ENCODE measurements at places on chromosomes 1 and 21.

GRCh38 chr1:202462342-202463076 is 114.0 kb downstream of the PPP1R12B start:
- DNase-seq: no peak

GRCh38 chr1:186978596-186979556 is 150.1 kb downstream of the PLA2G4A start:
- DNase-seq: no peak

DNA sequence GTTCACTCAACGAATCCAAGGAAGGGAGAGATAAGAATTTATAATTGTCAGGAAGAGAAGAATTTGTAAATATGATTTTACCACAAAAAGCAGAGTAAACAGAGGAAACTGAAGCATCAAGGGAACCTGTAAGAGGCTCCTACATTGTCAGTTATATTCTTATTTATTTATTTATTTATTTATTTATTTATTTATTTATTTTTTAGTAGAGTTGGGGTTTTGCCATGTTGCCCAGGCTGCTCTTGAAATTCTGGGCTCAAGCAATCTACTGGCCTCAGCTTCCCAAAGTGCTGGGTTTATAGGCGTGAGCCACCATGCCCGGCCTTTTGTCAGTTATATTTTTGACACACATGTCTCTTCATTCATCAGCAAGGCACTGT is 47.1 kb downstream of the FCRL3 start:
- DNase-seq: no peak

GRCh38 chr1:92859400-92860039 is 27.7 kb downstream of the RPL5 start:
- no peak for DNase-seq

GRCh38 chr1:189530162-189530561 is 947.5 kb downstream of the BRINP3 start:
- no peak for DNase-seq

DNA sequence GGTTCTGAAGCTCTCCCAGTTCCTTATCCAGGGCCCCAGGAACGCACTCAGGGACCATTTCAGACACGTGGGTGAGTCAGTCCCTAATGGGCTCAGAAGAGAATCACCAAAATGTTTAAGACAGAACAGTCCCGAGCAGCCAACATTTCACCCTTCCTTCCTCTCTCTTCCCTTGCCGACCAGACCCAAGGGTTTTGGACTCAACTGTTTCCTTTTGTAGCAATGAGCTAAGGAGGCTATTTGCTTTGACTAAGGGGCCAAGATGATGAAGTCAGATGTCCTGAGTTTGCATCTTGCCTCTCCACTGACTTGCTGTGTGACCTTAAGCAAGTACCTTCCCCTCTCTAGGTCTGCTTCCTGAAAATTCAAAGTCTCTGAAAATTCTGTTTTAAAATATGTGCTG is 472.3 kb upstream of the VAMP3 start:
- no peak for DNase-seq

DNA sequence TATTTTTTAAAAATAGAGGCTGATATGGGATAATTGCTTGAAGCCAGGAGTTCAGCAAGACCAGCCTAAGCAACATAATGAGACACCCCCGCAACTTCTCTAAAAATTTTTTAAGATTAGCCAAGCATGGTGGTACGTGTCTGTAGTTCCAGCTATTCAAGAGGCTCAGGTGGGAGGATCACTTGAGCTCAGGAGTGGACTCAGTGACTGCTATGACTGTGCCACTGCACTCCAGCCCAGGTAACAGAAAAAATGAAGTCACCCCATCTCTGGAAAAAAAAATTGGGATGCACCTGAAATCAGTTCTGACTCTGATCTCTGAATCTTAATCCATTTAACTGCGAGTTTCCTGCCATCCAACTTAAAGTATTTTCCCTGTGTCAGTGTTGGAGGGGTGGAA is 124.2 kb downstream of the MRPS6 start:
- no peak for DNase-seq

GRCh38 chr21:45590246-45590725 is 48.0 kb upstream of the SLC19A1 start:
- DNase-seq: no peak

GRCh38 chr1:42924851-42925760 is 33.6 kb downstream of the SLC2A1 start:
- peak; percentile 39 for DNase-seq

DNA sequence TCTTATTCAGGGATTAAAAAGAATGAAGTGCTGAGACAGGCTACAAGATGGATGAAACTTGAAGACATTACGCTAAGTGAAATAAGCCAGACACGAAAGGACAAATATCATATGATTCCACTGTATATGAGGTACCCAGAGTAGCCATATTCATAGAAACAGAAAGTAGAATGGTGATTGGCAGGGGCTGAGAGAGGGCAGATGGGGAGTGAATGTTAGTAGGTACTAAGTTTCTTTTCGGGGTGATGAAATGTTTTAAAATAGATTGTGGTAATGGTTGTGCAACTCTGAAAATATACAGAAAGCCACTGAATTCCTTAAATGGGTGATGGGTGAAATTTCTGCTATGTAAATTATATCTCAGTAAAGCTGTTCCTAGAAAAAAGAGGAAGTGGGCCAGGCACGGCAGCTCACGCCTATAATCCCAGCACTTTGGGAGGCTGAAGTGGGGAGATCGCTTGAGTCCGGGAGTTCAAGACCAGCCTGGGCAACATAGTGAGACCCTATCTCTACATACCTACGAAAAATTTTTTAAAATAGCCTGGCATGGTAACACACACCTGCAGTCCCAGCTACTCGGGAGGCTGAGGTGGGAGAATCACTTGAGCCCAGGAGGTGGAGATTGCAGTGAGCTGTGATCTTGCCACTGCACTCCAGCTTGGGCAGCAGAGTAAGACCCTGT is 15.9 kb downstream of the SLC27A3 start:
- no peak for DNase-seq

DNA sequence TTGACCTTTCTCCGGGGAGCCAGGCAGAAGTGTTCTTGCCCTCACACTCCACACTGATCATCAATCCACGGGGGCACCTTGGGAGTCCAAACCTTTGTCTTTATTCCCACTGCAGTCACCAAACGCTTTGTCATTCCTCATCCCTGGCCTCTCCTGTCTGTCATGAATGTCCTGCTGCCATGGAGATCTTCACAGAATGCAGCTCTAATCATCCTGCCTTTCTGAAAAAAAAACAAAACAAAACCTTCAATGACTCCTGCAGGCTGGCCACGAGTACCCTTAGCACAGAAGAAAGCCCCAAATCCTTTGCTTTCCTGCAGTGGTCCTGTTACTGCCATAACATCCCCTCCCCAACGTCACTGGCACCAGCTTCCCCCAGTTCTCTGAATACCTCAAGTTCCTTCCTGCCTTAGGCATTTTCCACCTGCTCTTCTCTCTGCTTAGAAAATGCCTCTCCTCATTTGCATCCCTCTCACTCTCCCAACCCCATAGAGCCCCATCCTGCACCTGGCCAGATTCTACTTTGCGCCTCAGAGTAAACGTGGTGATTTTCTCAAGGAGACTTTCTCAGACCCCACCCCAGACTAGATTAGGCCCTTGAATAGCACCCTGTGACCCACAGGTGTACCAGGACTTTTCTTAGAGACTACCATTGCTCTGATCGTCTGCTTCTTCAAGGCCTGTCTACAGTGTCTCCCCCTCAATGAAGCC is 131.2 kb downstream of the AK5 start:
- DNase-seq: no peak

DNA sequence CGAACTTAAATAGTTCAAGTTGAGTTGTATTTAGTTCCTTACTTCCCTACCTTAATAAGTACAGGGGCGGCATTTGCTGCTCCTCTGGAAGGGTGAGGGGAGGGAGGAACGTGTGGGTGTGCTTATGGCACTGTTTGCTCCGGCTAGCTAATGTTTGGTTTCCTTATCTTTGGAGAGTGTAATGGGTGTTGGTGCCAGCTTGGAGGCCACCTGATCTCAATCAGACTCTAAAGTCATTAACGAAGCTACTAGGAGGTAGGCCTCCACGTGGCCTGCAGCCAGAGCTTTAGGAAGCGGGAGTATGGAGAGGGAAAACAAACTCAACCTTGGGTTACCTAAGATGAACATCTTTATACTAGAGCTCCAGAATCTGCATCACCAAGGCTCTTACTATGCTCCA is 43.0 kb upstream of the RAP1A start:
- DNase-seq: no peak

DNA sequence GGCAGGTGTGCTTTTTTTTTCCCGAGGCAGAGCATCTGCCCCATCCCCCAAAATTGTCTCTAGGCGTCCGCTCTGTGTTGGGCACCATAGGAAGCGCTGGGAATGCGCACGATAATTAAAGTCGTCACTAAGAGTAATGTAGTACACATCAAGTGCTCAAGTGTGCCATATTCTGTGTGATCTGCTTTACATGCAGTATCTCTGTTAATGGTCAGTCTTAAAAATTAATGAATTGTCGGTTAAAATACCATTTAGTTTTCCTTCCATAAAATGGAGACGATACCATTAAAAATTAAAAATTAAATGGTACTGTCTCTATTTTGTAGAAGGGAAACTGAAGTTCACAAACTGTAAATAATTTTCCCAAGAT is 544 bp upstream of the CCT8 start:
- DNase-seq: no peak

DNA sequence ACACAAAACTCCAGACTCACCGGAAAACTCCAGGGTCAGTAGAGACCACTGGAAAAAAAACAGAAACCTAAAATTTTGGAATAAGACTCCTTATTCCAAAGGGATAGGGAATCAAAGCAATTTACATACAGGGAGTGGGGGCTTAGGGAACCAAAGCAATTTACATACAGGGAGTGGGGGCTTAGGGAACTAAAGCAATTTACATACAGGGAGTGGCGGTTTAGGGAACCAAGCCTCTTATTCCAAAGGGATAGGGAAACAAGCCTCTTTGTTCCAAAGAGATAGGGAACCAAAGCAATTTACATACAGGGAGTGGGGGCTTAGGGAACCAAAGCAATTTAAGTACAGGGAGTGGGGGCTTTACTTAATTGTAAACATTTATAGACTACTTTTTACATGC is 28.4 kb upstream of the TTLL7 start:
- DNase-seq: no peak

- DNase-seq: no peak
These were observed 5.1 kb downstream of the CLCNKA start for GRCh38 chr1:16026723-16027484.

DNA sequence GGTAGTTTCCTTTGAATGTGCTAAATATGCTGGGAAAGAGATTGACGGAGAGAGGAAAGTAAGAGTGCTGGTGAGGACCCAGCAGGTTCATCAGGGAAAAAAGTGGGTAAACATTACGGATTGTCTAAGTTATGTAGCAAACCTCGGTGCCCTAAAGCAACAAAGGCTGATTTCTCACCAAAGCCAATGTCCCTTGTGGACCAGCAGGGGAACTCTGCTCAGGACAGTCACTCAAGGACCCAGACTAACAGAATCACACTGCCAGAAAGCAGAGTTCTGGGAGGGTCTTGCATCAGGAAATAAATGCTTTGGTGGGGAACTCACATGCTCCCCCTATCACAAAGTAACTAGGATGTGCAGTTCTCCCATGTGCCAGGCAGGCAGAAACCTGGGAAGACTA is 1.7 kb upstream of the IKBKE start:
- no peak for DNase-seq

DNA sequence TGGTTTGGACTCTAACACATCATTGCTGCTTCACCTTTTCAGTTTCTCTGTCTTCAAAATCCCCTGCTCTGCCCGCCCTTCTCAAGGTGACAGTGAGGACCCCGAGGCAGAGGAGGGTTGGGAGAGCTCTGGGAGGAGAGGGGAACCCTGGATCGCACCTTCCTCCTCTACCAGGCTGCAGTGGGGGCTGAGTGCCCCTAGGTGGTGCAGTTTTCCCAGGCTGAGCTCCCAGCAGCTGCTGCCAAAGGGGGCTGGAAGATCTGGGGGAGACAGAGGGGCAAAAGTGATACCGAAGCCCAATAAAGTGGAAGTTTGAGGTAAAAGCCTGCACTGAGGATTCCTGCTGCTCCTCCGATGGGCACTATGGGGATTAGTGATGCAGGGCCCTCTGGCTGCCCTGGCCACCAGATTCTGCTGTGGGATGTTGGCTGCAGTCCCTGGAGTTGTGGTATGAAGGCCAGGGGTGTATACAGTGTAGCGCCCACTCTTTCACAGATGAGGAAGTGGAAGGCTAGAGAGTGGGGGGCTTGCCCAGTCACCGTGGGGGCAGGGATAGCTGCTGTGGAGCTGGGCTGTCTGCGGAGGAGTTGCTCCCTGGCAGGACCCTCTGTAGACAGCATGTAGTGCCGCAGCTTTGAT is 40.7 kb upstream of the SCMH1 start:
- DNase-seq: peak; percentile 24

DNA sequence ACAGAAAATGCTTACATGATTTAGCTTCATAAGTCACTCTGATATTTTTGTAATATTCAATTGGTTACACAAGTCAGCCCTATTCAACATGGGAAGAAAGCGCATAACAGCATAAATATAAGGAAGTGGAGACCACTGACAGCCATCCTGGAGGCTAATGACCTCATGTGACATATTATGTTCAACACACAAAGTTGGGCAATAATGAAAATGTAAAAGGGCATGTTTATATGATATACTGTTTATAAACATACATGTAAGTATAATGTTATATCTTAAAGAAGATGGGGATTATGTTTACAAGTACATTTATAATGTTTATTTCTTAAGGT is 30.2 kb downstream of the EVI5 start:
- no peak for DNase-seq

DNA sequence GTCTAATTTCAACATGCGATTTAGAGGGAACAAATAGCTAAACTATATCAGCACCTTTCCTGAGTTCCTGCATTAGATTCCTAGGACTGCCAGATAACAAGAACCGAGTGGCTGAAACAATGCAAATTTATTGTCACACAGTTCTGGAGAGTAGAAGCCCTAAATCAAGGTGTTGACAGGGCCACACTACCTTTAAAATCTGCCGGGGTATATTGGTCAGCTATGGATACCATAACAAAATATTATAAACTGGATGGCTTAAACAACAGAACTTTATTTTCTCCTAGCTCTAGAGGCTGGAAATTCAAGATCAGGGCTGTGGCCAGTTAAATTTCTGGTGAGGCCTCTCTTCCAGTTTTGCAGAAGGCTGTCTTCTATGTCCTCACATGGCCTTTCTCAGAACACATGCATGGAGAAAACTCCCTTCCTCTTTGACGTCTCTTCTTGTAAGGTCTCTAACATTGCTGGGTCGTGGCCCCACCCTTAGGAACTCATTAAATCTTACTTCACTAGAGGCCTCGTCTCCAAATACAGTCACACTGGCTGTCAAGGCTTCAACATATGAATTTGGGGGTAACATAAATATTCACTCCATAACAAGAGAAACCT is 144.3 kb downstream of the FCRL5 start:
- no peak for DNase-seq

GRCh38 chr1:60848583-60849188 is 233.7 kb upstream of the NFIA start:
- DNase-seq: peak; percentile 20
